Body of pancreas (tissue), 4 donors: ENCODE measurements at places on chromosomes 13 and 19. TPM values are rescaled to one million over a fixed set of nuclear protein-coding genes. Genes with fewer than 3 reads are reported as not detected.

NKG7 gene
- not detected for total RNA-seq

MEIS3 gene
- 1.3 TPM for total RNA-seq

ZNF428 gene
- 31.6 TPM for total RNA-seq

ZNF223 gene
- 2.6 TPM for total RNA-seq

MCEMP1 gene
- total RNA-seq, result not detected

SHC2 gene
- 137 TPM for total RNA-seq

RPL18A gene
- 1,158 TPM for total RNA-seq

ADM5 gene
- not detected for total RNA-seq
